NCI-H524 (cell line): ENCODE measurements at places on chromosomes 1 and 21.

DNA sequence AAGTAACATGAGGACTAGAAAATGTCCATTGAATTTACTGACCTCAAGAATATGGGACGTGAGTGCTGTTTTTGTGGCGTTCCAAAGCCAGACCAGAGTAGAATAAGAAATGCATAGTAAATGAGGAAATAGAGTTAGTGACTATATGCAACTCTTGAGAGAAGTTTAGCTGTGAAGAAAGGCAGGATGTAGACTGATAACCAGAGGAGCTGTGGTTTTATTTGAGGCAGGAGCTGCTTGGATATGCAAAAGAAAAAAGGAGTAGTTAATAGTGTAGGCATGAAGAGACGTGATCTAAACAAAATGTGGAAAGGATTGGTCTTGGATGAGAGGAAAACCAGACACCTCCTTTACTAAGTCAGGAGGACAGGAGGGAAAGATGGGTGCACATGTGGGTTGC lies 28.2 kb downstream of the DNAH14 start:
- DNase-seq: no peak

- DNase-seq: no peak
These were observed 46.3 kb upstream of the TMPRSS15 start for GRCh38 chr21:18449605-18450550.

DNA sequence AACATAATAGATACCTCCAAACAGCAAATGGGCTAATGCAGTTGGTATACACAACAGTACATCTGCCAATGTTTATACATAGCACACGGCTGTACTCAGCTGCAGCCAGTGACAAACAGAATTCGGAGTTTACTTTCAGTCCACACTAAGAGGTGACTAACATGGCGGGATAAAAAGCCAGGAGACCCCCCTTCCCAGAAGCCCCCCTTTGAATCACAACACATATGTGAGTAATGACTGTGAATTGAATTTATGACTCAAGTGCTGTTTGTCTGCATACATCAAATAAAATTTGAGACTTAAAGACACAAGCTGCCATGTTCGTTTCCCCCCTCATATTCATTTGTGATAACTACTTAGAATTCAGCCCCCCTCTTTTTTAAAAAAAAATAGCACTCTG lies 113.2 kb downstream of the RUNX1 start:
- DNase-seq: no peak

DNA sequence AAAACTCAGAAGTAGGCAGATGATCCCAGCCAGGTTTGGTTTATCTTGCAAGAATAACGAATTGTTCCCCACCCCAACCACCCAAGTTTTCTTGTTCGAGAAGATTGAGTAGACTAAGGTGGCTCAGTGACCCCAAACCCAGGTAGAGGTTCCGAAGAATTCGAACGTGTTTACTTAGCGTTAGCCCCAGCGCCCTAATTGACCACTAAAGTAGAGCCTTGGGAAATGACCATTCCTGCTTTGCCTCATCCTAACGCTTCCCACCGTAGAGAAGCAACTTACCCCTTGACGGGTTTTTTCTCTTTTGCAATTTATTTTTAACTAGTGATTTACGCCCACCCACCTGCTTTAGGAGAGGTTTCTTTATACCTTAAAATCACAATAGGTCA lies 870 bp downstream of the FBXO28 start:
- no peak for DNase-seq

- DNase-seq: no peak
These were observed 21.1 kb upstream of the ABCA4 start for GRCh38 chr1:94142022-94142421.

DNA sequence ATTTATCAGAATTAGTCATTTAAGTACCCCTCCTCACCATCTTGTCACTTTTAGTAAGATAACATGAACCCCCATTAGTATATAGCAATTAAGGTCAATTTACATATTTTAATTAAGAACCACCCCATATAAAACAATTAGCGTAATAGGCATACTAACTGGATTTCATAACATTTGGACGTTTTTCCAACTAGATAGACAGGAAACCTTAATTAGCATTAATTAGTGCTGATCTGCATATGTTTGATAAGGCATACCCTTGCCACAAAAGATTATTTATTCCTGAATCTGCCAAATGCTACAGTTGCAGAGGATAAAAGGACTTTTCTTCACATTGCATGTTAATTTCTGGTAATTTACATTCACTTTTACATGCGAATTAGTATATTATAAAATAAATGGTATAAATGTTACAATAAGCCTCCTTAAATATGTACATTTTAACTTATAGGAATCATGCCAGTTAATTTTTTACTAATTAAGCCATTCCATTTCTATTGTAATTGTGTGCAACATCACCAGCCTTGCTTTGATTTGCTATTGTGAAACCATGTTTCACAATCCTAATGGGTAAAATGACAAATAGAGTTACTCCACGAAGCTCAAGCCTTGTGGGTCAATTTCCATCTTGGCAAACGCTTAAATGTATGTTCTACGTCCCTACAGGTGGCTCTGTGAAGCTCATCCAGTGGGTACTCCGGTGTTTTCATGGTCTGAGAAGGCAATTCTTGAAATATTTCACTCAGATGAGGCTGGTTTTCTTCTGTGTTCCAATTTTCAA lies 469.6 kb downstream of the DPYD start:
- no peak for DNase-seq

DNA sequence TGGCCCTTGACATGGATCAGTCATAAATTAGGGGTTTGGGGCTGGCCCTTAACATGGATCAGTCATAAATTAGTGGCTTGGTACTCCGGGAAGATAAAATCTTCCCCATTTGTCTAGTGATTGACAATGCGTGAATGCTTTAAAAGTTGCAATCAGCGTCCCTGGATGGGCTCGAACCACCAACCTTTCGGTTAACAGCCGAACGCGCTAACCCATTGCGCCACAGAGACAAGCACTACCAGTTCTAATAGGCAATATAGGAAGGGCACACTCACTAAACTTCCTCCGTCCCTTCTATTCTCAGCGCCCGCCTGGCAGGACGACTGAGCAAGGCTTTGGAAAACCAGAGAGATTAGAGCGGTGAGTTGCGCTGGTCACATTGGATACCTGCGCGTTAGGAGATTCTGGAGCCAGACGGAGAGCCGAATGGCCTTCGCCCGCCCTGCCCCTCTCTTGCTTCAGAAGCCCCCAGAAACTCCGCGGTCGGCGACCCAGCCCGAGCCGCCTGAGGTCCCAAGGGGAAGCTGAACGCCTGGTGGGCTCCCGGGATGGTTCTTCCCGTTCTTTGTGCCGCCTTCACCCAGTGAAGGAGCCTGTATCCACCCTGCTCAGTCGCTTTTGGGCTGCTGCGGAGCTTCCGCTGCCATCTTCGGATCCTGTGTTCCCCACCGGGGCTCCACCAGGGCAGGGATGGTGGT lies 235.9 kb downstream of the FAM72C start:
- no peak for DNase-seq

DNA sequence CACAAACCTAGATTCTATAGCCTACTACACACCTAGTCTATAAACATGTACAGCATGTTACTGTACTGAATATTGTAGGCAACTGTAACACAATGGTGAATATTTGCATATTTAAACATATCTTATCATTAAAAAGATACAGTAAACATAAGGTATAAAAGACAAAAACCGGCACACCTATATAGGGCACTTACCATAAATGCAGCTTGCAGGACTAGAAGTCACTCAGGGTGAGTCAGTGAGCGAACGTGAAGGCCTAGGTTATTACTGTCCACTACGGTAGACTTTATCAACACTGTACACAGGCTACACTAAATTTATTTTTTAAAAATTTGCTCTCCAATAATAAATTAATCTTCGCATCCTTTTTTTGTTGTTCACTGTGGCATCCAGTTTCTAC lies 13.3 kb downstream of the PSMG1 start:
- no peak for DNase-seq

- no peak for DNase-seq
These were observed 170.3 kb downstream of the RGS7 start for GRCh38 chr1:241186716-241187115.

DNA sequence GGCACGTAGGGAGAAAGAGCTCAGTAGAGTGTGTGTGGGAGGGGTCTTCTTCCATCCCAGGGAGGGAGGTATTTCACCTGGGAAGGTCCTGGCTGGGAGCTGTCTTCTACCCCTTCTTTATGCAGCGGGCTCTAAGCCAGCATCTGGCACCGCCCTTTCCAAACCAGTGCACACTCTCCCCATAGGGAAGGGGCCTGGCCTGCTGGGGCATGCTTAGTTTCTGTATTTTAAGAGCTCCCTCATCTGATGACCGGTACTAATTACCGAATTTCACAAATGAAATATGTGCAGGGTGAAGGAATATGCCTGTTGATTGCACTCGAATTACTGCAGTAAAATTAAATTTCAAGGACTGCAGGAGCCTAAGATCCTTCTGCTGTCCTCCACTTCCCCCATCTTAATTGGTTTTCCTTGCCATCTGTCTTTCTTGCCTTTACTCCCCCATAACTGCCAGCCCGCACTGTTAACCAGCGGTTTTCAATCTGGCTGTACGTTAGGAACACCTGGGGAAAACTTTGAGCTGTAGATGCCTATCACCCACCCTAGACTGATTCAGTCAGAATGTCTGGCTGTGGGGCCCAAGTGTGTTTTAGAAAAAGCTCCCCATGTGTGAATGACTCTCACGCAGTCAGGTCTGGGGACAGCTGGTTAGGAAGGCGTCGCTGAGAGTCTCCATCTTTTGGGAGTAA lies 20.1 kb downstream of the GALNT2 start:
- DNase-seq: peak; percentile 98

GRCh38 chr1:244896550-244896949 lies 32.2 kb upstream of the HNRNPU start:
- DNase-seq: no peak

- no peak for DNase-seq
These were observed 37.1 kb downstream of the ALPL start for GRCh38 chr1:21546122-21546825.

GRCh38 chr21:39040494-39041110 lies 142.6 kb downstream of the PSMG1 start:
- no peak for DNase-seq

DNA sequence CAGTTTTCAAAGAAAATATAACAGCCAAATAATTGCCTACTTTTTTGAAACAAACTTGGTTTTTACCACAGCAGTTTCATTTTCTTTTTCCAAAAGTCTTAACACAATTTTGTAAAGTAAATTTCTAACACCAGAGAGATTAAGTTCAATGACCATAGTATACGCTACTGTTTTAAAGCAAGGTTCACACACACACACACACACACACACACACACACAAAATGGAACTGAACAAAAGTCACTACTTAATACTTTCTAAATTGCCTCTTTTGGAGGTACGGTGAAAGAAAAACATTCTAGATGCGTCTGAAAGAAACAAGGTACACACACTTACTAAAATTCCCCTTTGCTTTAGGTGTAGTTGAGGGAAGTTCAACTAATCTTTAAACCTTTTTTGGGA lies 30.1 kb downstream of the C21orf91 start:
- no peak for DNase-seq

GRCh38 chr1:3016641-3017439 lies 4.4 kb upstream of the ACTRT2 start:
- DNase-seq: no peak

GRCh38 chr1:14270821-14271220 lies 327.7 kb upstream of the KAZN start:
- no peak for DNase-seq

GRCh38 chr1:246455476-246455875 lies 51.6 kb downstream of the SMYD3 start:
- no peak for DNase-seq

DNA sequence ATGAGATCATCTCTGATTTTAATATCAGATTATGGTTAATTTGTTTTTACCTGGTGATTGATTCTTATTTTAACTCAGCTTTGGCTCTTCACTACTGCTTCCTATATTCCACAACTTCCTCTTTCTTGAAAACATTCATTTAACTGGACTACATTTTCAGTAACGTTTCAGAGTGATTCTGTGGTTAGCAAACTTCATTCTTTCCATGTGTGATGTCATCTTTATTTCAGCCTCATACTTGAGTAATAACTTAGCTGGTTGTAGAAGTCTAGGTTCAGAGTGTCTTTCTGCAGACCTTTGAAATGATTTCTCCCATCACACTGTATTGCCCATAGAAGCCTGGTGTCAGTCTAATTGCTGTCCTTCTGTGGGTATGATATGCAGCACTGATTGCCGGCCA lies 36.0 kb upstream of the SLC35F3 start:
- DNase-seq: no peak

DNA sequence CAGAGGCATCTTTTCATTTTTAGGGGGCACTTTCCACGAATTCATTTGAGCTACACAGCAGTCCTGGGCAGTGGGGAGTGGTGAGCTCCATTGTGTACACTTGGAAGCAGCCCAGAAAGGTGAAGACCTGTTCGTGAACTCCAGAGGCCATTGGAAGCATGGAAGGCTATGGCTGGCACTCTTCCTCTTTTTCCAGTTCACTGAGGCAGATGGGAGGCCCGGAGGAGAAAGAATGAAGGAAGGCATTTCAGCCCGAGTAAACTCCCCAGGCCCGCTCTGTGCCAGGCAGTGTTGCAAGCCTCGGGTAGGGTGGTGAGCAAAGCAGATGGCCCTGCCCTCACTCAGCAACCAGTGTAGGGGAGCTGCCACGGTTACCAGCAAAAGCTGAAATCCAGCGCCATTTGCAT lies 673 bp upstream of the DHCR24 start:
- peak; percentile 45 for DNase-seq

DNA sequence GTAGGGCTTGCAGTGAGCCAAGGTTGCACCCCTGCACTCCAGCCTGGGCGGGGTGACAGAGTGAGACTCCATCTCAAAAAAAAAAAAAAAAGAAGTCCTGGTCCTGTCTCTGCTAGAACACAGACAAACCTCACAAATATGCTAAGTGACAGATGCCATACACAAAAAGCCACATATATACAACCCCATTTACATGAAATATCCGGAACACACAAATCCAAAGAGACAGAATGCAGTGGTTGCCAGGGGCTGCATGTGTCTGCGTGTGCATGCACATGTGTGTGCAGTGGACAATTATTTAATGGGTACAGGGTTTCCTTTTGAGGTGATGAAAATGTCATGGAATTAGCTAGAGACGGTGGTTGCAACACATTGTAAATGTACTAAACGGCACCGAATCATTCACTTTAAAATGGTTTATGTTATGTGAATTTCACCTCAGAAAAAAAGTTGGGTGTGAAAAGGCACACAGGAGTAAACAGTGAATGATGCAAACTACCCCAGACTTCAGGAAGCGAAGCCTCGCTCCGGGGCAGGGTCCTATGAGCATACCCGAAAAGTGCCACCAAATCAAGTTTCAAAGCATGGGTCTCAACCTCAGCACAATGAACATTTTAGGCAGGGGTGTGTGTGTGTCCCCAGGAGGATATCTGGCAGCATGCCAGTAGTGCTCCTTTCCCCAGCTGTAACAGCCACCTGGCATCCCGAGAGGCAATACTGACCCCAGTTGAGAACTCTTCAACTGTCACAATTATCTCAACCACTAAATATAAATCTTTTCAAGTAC lies 48.3 kb downstream of the GNB1 start:
- DNase-seq: peak; percentile 31

GRCh38 chr1:166902279-166902678 lies 26.2 kb upstream of the TADA1 start:
- no peak for DNase-seq

DNA sequence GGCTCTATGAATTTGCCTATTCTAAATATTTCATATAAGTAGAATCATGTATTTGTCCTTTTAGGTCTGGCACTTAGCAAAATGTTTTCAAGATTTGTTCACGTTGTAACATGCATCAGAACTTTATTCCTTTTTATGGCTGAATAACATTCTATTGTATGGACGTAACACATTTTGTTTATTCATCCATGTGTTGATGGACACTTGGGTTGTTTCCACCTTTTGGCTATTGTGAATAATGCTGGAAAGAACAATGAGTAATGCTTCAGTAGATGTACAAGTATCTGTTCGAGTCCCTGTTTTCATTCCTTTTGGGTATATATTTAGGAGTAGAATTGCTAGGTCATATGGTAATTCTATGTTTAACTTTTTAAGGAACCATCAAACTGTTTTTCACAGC lies 24.7 kb downstream of the SLC35A3 start:
- no peak for DNase-seq
